PC-3 (cell line): ENCODE measurements at places on chromosomes 7 and 10. TPM values are rescaled to one million over a fixed set of nuclear protein-coding genes. Genes with fewer than 3 reads are reported as not detected.

Gene FFAR4
- 1.5 TPM in 2 replicates for total RNA-seq

GRCh38 chr10:113037218-113037617, 87.2 kb downstream of the TCF7L2 start:
- no peak for DNase-seq
- no peak overlapping the region for H3K4me3 ChIP-seq
- H3K4me1 ChIP-seq, result peaks cover 5% of the 10 kb centered on the region
- peaks cover 25% of the 10 kb centered on the region for H3K36me3 ChIP-seq
- H3K27me3 ChIP-seq, result no peaks in the 10 kb centered on the region
- no peak overlapping the region for H3K27ac ChIP-seq

Gene NPSR1
- not detected in 2 replicates for total RNA-seq

Gene GNAI1
- total RNA-seq, result 16.9 and 19.6 TPM in 2 replicates

Gene CALHM3
- total RNA-seq, result 2.3 and 4.1 TPM in 2 replicates

Gene PLAC9
- total RNA-seq, result 0.81 and 2.0 TPM in 2 replicates

Gene PON3
- total RNA-seq, result not detected in 2 replicates

DNA sequence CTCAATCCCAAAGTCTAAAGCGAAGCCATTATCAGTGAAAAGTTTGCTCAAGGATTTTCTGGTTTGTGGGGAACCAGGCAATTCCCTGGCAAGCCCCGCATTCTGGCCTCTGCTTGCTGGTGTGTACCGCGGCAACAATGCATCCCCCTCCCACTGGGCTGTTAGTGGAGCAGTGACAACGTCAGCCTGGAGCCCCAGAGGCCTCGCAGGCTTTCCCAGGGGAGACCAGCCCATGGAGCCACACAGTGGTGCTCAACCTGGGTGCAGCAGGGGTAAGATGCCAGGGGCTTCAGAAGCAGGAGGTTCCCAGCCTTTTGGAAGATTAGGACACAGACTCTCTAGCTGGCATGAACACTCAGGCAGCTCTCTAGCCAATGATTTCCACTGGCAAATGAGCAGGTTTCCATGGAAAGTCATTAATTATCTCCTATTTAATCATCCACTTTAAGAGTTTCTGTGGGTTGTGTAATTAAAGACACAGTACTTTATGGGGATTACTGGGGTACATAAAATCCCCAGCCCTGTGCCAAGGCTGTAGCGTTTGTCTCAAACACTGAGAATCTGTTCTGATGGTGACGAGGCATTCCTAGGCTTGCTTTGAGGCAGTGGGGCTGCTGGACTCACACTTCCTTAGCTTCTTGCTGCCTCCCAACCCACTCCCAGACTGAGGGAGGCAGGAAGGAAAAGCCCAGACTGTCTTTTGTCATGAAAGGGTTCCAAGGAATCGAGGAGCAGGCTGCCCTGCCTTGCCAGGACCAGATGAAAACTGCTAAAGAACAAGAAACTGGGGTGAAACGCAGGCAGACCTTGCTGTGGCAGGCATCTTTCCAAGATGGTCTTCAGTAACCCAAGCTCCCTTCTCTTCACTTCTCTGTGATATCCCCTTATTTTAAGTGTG, 411.9 kb upstream of the SHH start:
- peaks cover 40% of the 10 kb centered on the region for H3K27me3 ChIP-seq
- no peaks in the 10 kb centered on the region for H3K4me1 ChIP-seq
- no peaks in the 10 kb centered on the region for H3K36me3 ChIP-seq
- H3K27ac ChIP-seq, result no peak overlapping the region
- H3K4me3 ChIP-seq, result no peak overlapping the region

Gene TMEM254
- total RNA-seq, result 53.7 and 68.3 TPM in 2 replicates

Gene NEUROD6
- not detected in 2 replicates for total RNA-seq
